ENCODE measurements at places on chromosomes 4 and X. TPM values are rescaled to one million over a fixed set of nuclear protein-coding genes. Genes with fewer than 3 reads are reported as not detected.

- no peaks in the 10 kb centered on the region for H3K36me3 ChIP-seq
- no peaks in the 10 kb centered on the region for H3K27me3 ChIP-seq
- H3K4me1 ChIP-seq: no peaks in the 10 kb centered on the region
- H3K27ac ChIP-seq: no peak overlapping the region
- DNase-seq: no peak
- no peak overlapping the region for H3K4me3 ChIP-seq
Observed at GRCh38 chr4:80732010-80732409, 298.5 kb upstream of the BMP3 start.

Gene CLCN5
- 29.7 TPM for total RNA-seq

GRCh38 chr4:153036931-153037482, 100.9 kb downstream of the FHDC1 start:
- H3K27ac ChIP-seq: no peak overlapping the region
- no peak for DNase-seq
- no peaks in the 10 kb centered on the region for H3K27me3 ChIP-seq
- H3K36me3 ChIP-seq: no peaks in the 10 kb centered on the region
- no peaks in the 10 kb centered on the region for H3K4me1 ChIP-seq
- no peak overlapping the region for H3K4me3 ChIP-seq

DNA sequence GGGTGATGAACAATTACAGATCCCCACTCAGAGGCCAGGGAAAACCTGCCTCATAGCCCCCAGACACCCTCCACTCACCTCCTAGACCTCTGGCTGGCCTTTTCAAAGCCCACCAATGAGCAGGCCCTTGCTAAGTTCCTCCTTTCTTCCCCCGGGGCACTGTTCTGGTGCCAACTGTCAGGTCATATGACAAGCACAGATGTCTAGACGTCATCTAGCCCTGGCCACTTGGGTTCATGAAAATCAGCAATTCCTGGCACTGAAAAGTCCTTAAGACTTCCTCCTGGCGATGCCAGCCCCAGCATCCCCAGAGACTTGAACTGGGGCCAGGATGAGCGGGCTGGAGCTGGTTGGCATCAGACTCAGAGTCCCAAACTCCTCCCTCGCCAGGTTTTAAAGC, 115.6 kb upstream of the NALF2 start:
- H3K36me3 ChIP-seq: no peaks in the 10 kb centered on the region
- no peak overlapping the region for H3K4me3 ChIP-seq
- no peaks in the 10 kb centered on the region for H3K4me1 ChIP-seq
- H3K27me3 ChIP-seq: no peaks in the 10 kb centered on the region
- no peak overlapping the region for H3K27ac ChIP-seq

Gene COL4A6
- 3.3 TPM for total RNA-seq

Gene SRPX2
- total RNA-seq: 3.2 TPM

DNA sequence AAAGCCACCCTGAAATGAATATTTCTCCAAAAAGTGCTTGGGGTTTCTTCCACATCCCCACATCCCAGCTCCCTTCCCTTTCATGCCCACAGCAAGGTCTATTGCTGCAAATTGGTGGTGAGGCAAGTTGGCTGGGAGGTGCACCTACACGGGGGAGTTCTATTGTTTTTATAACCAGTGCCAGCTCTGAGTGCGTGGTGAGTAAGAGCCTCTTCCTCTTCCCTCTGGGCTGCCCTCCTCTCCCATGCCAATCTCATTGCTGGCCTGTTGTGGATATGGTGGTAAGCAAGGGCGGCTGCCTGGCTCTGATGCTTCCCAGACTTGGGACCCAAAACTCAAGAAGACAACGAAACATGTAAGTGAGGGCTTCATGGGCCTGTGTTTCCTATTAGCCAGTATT, 204.3 kb downstream of the SHROOM3 start:
- no peaks in the 10 kb centered on the region for H3K4me1 ChIP-seq
- no peak for DNase-seq
- H3K4me3 ChIP-seq: no peak overlapping the region
- H3K36me3 ChIP-seq: no peaks in the 10 kb centered on the region
- H3K27ac ChIP-seq: no peak overlapping the region
- no peaks in the 10 kb centered on the region for H3K27me3 ChIP-seq

GRCh38 chrX:1455948-1456280, 3.2 kb upstream of the ASMTL start:
- no peak overlapping the region for H3K4me3 ChIP-seq
- H3K27ac ChIP-seq: no peak overlapping the region
- H3K36me3 ChIP-seq: no peaks in the 10 kb centered on the region
- no peaks in the 10 kb centered on the region for H3K4me1 ChIP-seq
- H3K27me3 ChIP-seq: no peaks in the 10 kb centered on the region
- DNase-seq: no peak

DNA sequence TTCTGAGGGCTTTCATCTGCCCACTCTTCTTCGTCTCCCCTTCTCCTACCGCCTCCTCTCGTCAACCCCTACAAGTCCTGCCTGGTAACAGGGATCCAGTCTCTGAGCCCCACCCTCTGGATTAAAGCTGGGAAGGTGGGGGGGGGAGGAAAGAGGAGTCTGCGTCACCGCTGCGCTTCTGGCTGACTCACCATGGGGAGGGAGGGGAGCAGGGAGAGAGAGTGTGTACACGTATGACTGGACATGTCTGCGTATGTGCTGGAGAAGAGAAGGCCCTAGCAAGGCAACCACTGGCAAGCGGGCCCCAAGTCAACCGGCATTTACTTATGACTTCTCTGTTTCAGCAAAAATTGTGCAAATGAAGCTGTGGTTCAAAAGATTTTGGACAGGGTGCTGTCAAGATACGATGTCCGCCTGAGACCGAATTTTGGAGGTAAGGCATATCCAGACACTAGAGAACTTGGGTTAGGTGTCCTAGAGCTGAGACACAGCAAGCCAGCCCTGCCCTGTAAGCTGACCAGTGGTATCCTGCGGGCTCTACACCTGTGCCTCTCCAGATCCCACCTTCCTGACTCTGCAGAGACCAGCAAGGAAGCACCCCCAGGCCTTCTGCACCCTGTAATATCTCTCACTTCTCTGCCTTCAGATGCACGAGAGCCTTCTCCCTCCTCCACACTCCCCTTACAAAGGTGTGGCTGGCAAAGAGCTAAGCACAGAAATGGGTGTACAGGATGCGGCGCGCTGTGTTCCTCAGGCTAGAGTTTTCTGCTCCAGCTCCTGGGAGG, 2.5 kb downstream of the GABRQ start:
- H3K27ac ChIP-seq: no peak overlapping the region
- H3K4me1 ChIP-seq: no peaks in the 10 kb centered on the region
- H3K4me3 ChIP-seq: no peak overlapping the region
- H3K27me3 ChIP-seq: no peaks in the 10 kb centered on the region
- no peak for DNase-seq

DNA sequence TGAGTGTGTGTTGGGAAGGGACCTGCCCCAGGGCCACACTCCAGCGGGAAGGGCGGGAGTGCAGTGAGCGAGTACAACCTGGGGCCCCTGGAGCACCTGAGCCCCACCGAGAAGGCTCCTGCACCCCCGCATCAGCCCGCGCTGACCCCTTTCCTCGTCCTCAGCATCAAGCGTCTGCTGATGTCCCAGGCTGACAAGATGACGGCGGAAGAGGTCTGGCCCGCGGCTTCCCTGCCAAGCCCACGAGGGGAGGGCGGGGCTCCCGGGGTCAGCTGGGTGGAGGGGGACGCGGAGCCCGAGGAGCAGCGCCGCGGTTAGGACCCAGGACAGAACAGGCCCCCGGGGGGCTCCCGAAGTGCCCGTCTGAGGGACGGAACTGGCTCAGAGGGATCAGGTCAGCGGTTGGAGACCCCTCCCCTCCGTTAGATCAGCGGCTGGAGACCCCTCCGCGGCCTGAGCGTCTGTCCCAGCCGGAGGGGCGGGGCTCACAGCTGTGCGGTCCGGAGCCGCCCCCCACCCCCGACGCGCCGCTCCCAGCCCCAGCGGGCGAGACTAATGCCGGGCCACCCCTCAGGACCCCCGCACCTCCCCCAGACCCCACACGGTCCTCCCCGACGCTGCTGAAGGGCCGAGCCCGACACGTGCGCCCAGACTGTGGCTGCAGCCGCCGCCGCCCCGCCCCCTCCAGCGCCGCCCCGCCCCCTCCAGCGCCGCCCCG, 6.7 kb downstream of the MYL5 start:
- no peaks in the 10 kb centered on the region for H3K4me1 ChIP-seq
- H3K4me3 ChIP-seq: peak overlapping the region; percentile 29
- peak; percentile 54 for DNase-seq
- H3K36me3 ChIP-seq: no peaks in the 10 kb centered on the region
- no peak overlapping the region for H3K27ac ChIP-seq

Gene HERC6
- total RNA-seq: 15.7 TPM

DNA sequence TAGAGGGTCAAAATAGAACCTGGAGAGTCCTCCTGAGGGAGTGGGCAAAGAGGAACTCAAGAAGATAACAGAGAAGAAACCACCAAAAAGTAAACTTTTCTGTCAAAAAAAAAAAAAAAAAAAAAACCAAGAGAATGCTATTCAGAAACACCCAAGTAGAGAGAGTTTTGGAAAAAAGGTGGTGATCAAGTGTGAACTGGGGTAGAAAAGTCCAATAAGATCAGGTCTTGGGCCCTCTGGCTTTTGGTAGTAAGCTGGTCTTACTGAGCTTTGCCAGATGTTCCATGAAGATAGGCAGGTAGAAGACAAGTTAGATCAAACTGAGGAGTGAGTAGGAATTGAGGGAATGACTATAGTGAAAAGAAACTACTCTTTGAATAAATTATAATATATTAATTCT, 167.5 kb downstream of the COL25A1 start:
- DNase-seq: no peak
- H3K27ac ChIP-seq: no peak overlapping the region
- no peaks in the 10 kb centered on the region for H3K4me1 ChIP-seq
- H3K36me3 ChIP-seq: no peaks in the 10 kb centered on the region

- H3K4me1 ChIP-seq: peaks cover 2% of the 10 kb centered on the region
- H3K4me3 ChIP-seq: no peak overlapping the region
- H3K27ac ChIP-seq: no peak overlapping the region
- no peaks in the 10 kb centered on the region for H3K27me3 ChIP-seq
- DNase-seq: no peak
Observed at GRCh38 chrX:39891781-39892180, 206.0 kb downstream of the BCOR start.

- H3K27ac ChIP-seq: no peak overlapping the region
- H3K27me3 ChIP-seq: no peaks in the 10 kb centered on the region
- H3K4me3 ChIP-seq: no peak overlapping the region
- no peak for DNase-seq
- no peaks in the 10 kb centered on the region for H3K36me3 ChIP-seq
Observed at GRCh38 chrX:137945470-137945869, 379.5 kb downstream of the ZIC3 start.

GRCh38 chr4:25844961-25845712, 17.7 kb downstream of the SEL1L3 start:
- no peak for DNase-seq
- H3K27ac ChIP-seq: no peak overlapping the region
- no peaks in the 10 kb centered on the region for H3K36me3 ChIP-seq
- no peaks in the 10 kb centered on the region for H3K4me1 ChIP-seq

- no peak overlapping the region for H3K4me3 ChIP-seq
- no peaks in the 10 kb centered on the region for H3K36me3 ChIP-seq
- H3K27me3 ChIP-seq: no peaks in the 10 kb centered on the region
- no peaks in the 10 kb centered on the region for H3K4me1 ChIP-seq
- DNase-seq: no peak
Observed at GRCh38 chrX:118780911-118781310, 42.7 kb upstream of the ZCCHC12 start.

Gene PABPC1L2B
- total RNA-seq: not detected

GRCh38 chr4:110837896-110838450, 215.1 kb upstream of the PITX2 start:
- H3K27ac ChIP-seq: no peak overlapping the region
- H3K27me3 ChIP-seq: no peaks in the 10 kb centered on the region
- H3K4me1 ChIP-seq: no peaks in the 10 kb centered on the region
- DNase-seq: no peak
- no peaks in the 10 kb centered on the region for H3K36me3 ChIP-seq

DNA sequence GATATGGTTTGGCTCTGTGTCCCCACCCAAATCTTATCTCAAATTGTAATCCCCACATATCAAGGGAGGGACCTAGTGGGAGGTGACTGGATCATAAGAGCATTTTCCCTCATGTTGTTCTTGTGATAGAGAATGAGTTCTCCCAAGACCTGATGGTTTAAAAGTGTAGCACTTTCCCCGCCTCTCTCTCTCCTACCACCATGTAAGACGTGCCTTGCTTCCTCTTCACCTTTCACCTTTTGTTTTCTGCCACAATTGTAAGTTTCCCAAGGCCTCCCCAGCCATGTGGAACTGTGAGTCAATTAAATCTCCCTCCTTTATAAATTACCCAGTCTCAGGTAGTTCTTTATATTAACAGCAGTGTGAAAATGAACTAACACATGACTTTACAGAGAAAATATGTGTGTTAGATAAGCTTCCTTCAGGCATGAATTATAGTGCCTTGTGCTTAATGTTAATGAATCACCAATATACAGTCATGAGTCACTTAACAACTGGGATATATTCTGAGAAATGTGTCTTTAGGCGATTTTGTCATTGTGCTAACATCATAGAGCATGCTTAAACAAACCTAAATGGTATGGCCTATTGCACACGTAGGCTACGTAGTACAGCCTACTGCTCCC, 37.9 kb downstream of the PDGFC start:
- H3K27me3 ChIP-seq: no peaks in the 10 kb centered on the region
- no peaks in the 10 kb centered on the region for H3K4me1 ChIP-seq
- no peak for DNase-seq
- H3K27ac ChIP-seq: no peak overlapping the region
- no peak overlapping the region for H3K4me3 ChIP-seq
- H3K36me3 ChIP-seq: no peaks in the 10 kb centered on the region

DNA sequence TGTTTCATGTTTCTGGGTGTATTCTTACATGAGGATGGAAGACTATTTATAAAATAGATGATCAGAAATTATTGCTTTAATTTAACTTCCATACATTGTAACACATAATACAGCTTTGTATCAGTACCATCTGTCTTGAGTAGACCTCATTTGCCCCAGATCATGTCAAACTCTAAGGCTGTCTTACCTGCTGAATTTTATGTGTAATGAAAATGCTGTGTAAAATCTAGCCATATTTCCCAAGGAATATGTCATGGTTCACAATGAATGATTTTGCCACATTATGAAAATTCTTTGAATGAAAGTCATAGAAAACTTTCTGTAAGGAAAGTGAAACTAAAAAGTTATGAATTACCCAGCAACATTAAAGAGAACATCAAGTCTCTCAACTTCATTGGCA, 7.4 kb downstream of the BDH2 start:
- H3K27me3 ChIP-seq: no peaks in the 10 kb centered on the region
- H3K27ac ChIP-seq: no peak overlapping the region
- H3K36me3 ChIP-seq: peaks cover 36% of the 10 kb centered on the region
- no peak overlapping the region for H3K4me3 ChIP-seq
- no peak for DNase-seq
- H3K4me1 ChIP-seq: no peaks in the 10 kb centered on the region
